Transverse colon (tissue), 4 donors: ENCODE measurements at places on chromosomes 3 and 15. TPM values are rescaled to one million over a fixed set of nuclear protein-coding genes. Genes with fewer than 3 reads are reported as not detected.

GRCh38 chr3:99875929-99876841, 58.5 kb downstream of the CMSS1 start:
- peaks cover 23% of the 10 kb centered on the region for H3K4me1 ChIP-seq
- H3K36me3 ChIP-seq = no peaks in the 10 kb centered on the region
- peak overlapping the region; percentile 60 for H3K4me3 ChIP-seq
- DNase-seq = peak; percentile 82
- H3K27ac ChIP-seq = peak overlapping the region; percentile 90

The ACTRT3 gene
- total RNA-seq = 2.1 TPM

- no peak overlapping the region for H3K27ac ChIP-seq
- H3K27me3 ChIP-seq = no peaks in the 10 kb centered on the region
- DNase-seq = no peak
- H3K4me3 ChIP-seq = no peak overlapping the region
These were observed 46.7 kb downstream of the UBE3A start for GRCh38 chr15:25391971-25392721.

DNA sequence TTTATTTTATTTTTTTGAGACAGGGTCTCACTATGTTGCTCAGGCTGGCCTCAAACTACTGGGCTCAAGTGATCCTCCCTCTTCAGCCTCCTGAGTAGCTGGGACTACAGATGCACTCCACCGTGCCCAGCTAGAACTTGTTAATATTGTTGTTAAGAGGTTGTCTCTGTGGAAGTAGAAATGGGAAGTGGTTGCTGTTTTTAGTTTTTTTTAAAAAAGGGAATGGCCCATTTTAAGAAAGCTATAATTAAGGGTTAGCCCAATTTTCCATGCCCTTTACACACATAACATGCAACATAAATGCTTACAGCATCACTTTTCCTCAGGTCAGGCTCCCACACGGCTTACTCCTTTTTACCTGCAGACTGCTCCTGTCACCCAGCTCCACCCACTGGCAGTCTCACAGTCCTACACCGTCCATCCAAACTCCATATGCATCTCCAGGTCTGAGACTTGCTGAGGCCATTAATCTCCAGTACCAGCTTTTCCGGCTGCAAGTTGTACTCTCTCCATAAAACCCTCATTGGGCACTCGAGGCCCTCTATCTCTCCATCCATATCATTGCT, 19.8 kb downstream of the MORC1 start:
- H3K36me3 ChIP-seq = no peaks in the 10 kb centered on the region
- H3K27ac ChIP-seq = no peak overlapping the region
- H3K4me3 ChIP-seq = no peak overlapping the region
- DNase-seq = peak; percentile 27
- no peaks in the 10 kb centered on the region for H3K4me1 ChIP-seq

The CAMK1 gene
- total RNA-seq = 5.6 TPM

DNA sequence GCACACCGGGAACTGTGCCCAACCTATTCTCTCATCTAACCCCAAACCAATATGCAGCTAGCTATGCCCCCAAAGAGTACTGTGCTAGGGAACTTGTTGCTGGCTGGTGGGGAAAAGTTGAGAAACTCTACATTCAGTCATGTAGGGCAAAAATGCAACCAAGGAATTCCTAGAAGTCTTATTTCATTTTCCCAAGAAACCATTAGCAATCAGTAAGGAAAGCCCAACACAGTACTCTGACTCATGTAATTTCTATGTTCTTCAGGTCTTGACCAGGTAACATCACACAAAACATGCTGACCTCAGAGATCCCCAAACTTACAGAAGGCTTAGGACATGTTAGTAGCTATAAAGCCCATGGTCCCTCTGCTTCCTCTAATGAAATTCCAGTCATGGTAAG, 52.1 kb downstream of the TASOR start:
- peaks cover 4% of the 10 kb centered on the region for H3K4me1 ChIP-seq
- no peaks in the 10 kb centered on the region for H3K36me3 ChIP-seq
- no peak overlapping the region for H3K27ac ChIP-seq
